Stimulated activated CD4-positive, alpha-beta T cell treated with anti-CD3 and anti-CD28 coated beads, Interleukin-1b, Interleukin-23, amount 100 ng/mL, for 1 hour (primary cell): ENCODE measurements at places on chromosomes 4 and X.

DNA sequence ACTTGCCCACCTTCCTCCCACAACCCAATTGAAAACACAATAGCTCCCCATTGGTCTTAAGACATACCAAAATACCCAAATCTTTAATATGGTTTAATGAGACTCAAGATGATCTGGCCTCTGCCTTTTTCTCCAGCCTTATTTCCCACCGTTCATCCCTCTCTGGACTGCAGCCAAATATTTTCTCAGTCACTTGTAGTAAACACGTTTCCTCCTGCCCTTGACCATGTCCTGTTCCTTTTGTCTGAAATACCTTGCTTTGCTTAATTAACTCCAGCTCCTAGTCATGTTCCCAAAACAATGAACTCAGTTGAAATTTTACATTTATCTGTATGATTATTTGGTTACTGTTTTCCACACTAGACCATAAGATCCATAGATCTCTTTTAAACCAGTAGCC, 8.4 kb upstream of the NUP54 start:
- DNase-seq = no peak

- DNase-seq = no peak
These were observed 20.1 kb downstream of the NOCT start for GRCh38 chr4:139035650-139036049.

GRCh38 chr4:159451006-159451405, 348.1 kb downstream of the RAPGEF2 start:
- DNase-seq = no peak

- no peak for DNase-seq
These were observed 182.1 kb downstream of the MOSPD2 start for GRCh38 chrX:15055146-15055930.
